ENCODE measurements at places on chromosomes 5 and 9. TPM values are rescaled to one million over a fixed set of nuclear protein-coding genes. Genes with fewer than 3 reads are reported as not detected.

- DNase-seq, result no peak
Measured at GRCh38 chr5:147805030-147805454, 22.5 kb upstream of the JAKMIP2 start.

PTGR1 gene
- total RNA-seq, result 12.1 TPM

- DNase-seq, result no peak
Measured at GRCh38 chr5:83312663-83313062, 158.9 kb upstream of the VCAN start.

PCDHB12 gene
- total RNA-seq, result 2.5 TPM

TPRN gene
- total RNA-seq, result 34.5 TPM

EPB41L4A gene
- 1.2 TPM for total RNA-seq

- DNase-seq, result no peak
Measured at GRCh38 chr5:180376511-180376910, 23.4 kb upstream of the GFPT2 start.

LEAP2 gene
- total RNA-seq, result 1.9 TPM

DNA sequence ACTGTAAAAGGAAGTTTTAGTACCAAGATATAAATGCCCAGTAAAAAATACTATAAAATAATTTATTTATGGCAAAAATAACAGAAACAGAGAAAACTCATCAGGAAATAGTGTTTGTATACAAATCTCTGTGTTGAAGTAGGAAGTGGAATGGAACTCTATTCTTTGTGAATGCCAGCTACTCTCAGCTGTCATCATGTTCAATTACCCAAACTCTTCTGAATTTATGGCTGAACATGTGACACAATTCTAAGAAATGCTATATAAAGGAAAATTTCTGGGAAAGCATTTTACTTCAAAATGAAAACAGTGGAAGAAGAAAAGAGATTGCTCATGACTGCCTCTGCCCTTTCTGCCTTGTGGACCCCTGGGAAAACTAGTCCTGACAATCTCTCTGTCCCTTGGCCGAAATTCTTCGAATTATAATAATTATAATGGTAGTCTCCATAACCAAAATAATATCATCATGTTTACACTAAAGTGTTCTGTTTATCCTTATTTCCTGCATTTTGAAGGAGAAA is 522.3 kb upstream of the ST8SIA4 start:
- DNase-seq, result no peak

KIF4B gene
- 0.02 TPM for total RNA-seq

DNA sequence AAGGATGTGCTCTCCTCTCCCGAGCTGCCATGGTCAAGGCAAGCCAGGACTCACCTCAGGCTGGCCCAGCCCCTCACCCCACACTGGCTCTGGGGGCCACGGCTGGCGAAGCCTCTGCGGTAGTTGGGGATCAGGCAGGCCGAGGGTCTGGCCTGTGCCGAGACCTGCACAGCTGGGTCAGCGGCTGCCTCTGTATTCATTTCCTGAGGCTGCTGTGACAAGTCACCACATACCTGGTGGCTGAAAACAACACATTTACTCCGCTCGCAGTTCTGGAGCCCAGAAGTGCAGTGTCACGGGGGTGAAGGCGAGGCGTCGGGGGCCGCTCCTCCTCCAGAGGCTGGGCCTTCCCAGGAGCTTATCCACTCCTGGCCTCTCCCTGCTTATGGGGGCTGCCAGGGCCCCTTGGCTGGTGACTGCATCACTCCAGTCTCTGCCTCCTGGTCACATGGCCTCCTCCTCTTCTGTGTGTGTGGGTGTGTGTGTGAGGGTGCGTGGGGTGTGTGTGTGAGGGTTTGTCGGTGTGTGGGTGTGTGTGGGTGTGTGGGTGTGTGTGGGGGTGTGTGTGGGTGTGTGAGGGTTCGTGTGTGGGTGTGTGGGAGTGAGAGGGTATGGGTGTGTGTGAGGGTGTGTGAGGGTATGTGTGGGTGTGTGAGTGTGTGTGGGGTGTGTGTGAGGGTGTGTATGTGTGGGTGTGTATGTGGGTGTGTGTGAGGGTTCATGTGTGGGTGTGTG is 3.2 kb upstream of the SCGB3A1 start:
- DNase-seq, result no peak

DNA sequence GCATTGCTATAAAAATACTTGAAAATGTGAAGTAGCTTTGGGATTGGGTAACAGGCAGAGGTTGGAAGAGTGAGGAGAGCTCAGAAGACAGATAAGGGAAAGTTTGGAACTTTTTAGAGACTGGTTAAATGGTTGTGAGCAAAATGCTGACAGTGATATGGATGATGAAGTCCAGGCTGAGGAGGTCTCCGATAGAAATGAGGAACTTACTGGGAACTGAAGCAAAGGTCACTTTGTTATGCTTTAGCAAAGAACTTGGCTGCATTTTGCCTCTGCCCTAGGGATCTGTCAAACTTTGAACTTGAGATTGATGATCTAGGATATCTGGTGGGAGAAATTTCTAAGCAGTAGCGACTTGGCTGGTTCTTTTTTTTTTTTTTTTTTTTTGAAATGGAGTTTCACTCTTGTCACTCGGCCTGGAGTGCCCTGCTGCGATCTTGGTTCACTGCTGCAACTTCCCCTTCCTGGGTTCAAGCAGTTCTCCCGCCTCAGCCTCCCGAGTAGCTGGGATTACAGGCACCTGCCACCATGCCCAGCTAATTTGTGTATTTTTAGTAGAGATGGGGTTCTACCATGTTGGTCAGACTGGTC is 998.9 kb downstream of the TLE1 start:
- DNase-seq, result no peak

DNA sequence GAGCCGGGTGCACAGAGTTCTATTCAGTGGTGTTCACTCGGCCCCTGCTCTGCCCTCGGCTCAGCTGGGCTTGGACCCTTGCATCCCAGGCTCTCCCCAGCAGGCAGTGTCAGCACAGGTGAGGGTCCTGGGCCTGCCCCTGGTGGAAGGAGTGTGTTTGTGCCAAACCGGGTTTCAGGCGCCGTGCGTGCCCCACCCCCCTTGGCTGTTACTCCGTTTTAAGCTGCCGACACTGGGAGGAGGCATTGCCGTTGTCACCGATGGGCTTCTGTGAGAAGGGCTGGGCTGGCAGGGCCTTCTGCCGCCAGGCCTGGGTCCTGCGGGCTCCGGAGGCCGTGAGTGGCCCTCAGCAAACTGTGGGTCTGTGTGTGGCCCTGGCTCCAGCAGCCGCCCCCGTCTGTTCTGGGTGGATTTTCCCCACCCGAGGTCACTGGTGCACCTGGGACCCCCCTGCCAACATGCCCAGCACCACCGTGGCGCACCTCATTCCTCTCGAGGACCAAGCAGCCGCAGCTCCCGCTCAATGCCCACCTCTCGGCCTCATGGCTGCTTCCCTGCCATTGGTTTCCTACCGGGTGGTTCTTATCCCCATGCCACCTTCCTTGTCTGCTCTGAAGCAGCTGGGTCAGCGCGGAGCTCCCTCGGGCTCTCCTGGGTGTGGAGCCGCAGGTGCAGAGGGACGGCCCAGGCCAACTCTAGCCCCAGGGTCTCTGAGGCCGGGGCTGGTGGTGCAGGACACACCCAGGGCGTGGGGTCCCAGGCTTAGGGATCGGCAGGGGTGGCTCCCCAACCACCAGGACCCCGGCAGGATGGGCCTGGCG is 44.3 kb upstream of the EXOC3 start:
- no peak for DNase-seq

LECT2 gene
- total RNA-seq, result not detected

GRCh38 chr9:86945728-86946200 is 1.5 kb downstream of the GAS1 start:
- DNase-seq, result no peak

GRCh38 chr5:168334280-168334679 is 42.8 kb downstream of the WWC1 start:
- DNase-seq, result no peak

PCDHA11 gene
- 0.10 TPM for total RNA-seq

GRCh38 chr5:51203598-51203997 is 179.7 kb upstream of the ISL1 start:
- no peak for DNase-seq

PIGO gene
- total RNA-seq, result 16.6 TPM

DNA sequence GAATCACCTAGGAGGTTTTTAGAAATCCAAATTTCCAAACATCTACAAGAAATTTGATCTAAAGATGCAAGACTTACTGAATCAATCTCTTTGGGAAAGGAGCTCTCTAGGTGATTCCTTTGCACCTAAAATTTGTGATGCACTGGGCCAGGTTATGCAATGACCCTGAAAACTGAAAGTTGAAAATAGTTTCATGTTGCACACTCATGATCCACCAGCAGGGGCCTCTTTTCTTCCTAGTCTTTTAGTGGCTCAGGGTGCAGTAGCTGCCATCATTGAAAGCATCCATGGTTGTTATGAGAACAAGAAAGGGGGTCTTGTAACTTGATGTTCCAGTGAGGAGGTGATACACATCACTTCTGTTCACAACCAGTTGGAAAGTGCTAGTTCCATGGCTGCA is 486.8 kb downstream of the PSAT1 start:
- no peak for DNase-seq

GRCh38 chr5:63233911-63234310 is 655.3 kb downstream of the LRRC70 start:
- DNase-seq, result no peak

- DNase-seq, result no peak
Measured at GRCh38 chr9:121581786-121582600, 69.4 kb upstream of the DAB2IP start.

ITGA1 gene
- 3.7 TPM for total RNA-seq

- no peak for DNase-seq
Measured at GRCh38 chr9:120080849-120081248, 499.1 kb downstream of the CDK5RAP2 start.

COL5A1 gene
- total RNA-seq, result 205 TPM

DNA sequence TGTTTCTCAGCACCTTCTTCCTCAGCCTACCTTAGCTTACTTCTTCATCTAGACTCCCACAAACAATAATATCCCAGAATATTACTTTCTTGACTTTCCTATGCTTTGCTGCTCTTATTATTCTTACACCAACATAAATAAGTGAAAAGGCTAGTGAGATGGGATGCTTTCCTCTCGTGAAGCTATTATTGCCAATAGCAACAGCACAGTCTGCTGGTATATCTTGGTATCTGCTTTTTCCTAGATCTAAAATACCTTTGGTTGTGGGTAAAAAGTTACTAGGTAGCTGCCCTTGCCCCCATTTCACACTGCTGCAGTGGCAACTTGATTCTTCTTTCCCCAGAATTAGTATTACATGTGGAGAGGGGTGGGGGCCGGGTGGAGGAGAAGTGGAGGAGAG is 26.1 kb upstream of the GLIPR2 start:
- no peak for DNase-seq

GRCh38 chr9:121956808-121957207 is 136.3 kb downstream of the TTLL11 start:
- peak; percentile 76 for DNase-seq

DNA sequence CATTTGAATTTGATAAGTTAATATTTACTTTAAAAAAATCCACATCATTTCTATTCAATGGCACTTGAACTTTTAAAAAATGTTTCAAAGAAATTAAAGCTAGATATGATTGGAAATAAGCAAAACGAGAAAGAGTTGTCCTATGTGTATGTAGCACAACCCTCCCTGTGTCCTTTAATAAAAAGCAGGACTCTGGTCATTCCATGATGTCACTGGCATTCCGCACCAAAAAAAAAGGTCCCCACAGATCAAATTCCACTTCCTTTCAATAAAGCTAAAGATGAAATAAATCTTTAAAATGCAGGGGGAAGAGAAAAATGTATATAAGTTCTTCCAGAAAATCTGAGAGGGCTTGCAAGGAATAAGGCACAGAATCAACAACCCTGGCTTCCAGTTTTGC is 103.8 kb downstream of the EFNA5 start:
- no peak for DNase-seq

All from A172 (cell line).